ENCODE measurements at places on chromosomes 3 and 15.

DNA sequence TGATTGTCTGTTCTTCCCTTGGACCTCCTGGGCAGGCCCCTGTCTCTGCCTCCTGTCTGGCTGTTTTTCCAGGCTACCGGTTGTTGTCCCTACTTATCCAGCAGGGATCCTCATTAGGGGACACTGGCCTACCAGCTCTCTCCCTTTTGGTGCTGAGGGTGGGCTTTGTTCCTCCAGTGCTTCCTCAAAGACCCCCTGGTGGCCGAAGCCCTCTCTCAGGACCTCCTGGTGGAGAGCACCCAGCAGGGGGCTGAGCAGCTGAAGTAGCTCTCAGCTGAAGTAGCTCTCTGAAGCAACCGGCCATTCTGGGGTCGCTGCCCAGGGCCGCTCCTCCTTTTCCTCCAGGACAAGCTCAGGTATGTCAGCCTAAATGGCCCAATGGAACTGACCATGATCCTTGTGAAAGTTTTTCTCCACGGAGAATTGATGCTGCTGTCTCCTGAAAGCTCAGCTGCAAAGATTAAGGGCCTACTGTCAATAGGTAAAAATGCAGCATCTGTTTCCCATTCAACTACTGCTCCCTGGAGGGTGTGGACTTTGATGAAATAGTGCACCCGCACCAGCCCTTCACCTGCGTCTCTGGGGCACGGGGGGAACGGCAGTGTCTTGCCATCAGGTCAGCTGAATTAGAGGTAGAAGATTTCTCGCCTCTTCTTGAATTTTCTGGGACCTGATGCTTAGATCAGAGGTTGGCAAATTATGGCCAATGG is 27.6 kb downstream of the ARNT2 start:
- DNase-seq: peak; percentile 35

DNA sequence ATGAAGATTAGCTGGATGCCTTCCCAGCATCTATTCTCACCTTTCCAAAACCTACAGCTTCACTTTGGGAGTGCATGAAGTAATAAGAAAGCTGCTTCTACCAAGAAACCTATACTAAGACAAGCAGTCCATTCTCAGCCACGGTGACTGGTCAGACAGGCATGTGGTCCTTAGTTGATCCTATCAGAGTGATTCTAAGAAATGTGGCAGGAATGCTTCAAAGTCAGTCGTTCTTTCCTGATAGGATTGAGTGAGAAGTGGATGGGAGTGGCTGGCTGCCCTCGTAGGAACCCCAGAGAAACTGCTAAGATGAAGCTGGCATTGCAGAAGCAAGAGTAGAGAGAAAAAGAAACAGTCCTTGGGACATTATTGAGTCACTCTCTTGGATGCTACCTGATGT is 16.6 kb downstream of the FOXB1 start:
- no peak for DNase-seq

DNA sequence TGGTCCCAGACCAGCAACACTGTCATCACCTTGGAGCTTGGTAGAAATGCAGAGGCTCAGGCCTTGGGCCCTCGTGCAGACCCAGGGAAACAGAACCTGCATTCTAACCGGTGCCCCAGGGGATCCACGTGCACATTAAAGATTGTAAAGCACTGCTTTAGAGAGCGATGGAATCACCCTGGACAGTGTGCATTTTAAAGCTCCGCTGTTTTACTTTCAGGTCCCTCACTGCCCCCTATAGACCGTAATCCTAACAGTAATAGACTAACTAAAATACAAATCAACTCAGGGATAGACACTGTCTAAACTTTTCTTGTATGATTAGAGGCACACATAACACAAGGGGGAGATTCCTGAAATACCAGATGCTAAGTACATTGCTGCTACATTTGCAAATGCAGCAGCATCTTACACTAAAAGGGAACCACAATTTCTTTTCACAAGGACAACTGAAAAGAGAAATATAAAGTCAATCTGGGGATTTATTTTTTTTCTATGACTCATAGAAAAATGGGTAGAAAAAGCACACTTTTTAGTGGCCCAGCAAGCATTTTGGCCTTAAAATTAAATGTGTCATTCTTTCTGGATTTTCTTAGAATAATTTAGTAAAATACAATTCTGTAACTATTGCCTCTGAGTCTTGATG is 10.5 kb upstream of the SH3GL3 start:
- no peak for DNase-seq

- DNase-seq: no peak
These were observed 45.5 kb upstream of the SLC6A11 start for GRCh38 chr3:10770547-10770946.

DNA sequence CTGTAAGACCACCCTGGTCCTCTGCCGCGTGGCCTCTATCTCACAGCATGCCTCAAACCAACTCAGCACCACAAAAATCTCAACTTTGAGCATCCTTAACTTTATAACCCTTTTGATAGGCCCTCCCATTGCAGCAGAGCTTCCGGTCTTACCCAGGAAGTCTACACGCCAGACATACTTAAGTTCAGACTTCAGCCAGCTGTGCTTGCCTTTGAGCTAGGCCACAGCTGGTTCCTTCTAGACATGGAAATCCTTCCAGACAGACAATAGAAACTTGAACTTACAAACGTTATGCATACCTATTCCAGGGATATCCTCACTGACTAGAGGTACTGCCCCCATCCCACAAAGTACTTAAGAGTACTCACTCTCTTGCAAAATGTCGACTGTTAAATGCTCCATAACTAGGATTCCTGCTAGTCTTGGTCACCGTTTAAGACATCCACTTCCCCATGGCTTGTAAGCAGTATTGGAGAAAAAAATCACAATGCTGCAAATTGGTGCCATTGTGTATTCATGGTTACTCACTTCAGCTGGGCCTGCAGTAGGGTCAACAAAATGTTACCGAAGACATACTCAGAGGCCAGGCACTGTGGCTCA is 183.5 kb downstream of the TBL1XR1 start:
- no peak for DNase-seq

DNA sequence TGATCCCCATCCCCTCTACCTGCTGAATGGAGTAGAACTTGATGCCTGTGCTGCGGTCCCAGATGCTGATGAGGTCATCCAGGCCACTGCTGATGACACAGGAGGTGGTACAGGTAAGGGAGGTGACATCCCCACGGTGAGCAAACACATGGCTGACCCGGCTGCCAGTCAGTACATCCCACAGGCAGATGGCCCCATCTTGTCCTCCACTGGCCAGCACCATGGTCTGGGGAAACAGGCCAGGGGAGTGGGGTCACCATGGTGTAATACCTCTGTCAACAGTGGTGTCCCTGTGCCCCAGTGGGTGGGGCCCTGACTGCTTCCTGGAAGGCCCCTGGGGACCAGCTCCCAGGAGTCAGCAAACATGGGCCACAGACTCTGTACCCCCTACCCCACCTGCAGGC is 33.3 kb downstream of the PTPN23 start:
- no peak for DNase-seq

- DNase-seq: no peak
These were observed 3.9 kb upstream of the PAK2 start for GRCh38 chr3:196735751-196736150.

All from NCI-H1092 treated with DMSO at 0.1 percent for 48 hours (cell line).